ENCODE measurements at places on chromosomes 3 and 15.

- no peak for DNase-seq
Measured at GRCh38 chr3:156782319-156782718, 43.8 kb upstream of the LEKR1 start.

GRCh38 chr3:149280671-149281349 is 52.6 kb downstream of the TM4SF18 start:
- DNase-seq, result no peak

- DNase-seq, result no peak
Measured at GRCh38 chr3:17770682-17771081, 28.3 kb upstream of the TBC1D5 start.

DNA sequence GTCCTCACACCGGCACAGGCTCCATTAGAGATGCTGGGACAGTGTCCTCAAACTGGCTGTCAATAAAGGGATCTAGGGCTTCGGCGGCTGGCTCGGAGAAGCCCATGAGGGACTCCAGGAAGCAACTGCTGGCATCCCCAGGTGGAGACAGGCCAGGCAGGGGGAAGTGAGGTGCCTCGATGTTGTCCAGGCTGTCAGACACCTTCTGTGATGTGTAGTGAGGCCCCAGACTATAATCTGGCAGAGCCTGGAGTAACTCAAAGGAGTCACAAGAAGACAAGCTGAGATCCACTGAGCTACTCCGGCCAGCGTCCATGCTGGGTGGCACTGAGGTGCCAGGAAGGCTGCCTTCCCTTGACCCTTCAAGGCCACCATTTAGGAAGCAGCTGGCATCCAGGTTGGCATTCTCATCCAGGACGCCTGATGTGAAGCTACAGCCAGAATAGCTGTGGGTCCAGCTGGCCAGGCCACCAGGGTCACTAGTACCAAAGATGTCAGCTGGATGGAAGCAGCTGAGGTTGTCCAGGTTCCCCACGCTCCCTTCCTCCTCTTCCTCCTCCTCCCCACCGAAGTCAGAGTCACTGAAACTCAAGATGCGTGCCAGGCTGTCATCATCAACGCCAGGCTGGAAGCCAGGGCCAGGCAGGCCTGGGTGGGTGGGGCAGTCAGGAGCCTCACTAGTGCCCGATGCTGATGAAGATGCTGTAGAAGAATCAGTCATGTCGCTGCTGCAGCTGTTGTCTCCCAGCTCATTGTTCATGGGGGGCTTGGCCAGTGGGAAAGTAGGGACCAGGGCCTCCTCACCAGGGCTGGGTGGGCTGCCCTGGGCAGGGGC is 10.1 kb downstream of the CSRNP1 start:
- no peak for DNase-seq

DNA sequence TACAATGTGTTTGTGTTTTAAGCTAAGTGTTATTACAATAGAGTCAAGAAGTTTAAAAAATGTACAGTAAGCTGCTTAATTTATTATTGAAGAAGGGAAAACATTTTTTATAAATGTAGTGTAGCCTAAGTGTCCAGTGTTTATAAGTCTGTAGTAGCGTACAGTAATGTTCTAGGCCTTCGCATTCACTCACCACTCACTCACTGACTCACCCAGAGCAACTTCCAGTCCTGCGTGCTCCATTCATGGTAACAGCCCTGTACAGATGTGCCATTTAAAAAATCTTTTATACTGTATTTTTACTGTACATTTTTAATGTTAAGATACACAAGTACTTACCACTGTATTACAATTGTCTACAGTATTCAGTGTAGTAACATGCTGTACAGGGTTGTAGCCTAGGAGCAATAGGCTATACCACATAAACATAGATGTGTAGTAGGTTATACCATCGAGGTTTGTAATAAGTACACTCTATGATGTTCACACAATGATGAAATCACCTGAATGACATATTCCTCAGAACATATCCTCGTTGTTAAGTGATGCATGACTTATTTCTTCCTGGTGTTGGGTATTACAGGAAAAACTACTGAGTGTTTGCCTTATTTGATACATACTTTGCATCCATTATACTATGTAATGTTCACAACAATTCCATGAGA is 156.6 kb upstream of the NUDT16 start:
- no peak for DNase-seq

GRCh38 chr3:45978006-45978761 is 17.4 kb downstream of the FYCO1 start:
- peak; percentile 52 for DNase-seq

- no peak for DNase-seq
Measured at GRCh38 chr15:35958975-35959374, 413.0 kb upstream of the DPH6 start.

DNA sequence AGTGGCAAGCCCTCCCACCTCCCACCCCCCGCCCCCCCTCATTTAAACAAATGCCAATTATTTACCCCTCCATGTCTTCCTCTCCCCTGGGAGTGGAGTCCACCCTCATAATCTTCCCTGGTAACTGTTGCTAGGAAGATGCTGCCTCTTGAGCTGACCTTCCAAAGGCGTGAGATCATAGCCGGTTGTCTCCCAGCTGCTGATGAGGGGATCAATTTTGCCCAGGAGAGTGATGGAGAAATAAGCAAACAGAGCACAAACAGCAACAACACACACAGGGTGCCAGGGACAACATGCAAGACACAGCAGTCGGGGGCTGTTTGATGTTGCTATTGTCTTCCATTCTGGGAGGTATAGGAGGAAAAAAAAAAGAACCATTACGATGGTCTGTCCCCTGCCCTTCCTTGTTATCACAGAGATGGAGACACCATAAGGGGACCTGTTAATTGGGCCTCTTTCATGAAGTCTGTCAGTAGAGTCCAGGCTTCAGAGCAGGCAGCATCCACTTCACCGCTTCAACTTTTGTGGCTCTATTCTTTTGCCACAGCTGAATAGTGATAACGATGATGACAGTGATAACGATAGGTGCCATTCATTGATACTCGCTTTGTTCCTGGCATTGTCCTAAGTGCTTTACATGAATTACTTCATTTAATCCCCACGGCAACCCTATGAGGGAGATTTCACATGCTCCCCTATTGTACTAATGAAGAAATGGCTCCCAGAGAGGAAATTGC is 76.9 kb upstream of the RGMA start:
- DNase-seq, result no peak

DNA sequence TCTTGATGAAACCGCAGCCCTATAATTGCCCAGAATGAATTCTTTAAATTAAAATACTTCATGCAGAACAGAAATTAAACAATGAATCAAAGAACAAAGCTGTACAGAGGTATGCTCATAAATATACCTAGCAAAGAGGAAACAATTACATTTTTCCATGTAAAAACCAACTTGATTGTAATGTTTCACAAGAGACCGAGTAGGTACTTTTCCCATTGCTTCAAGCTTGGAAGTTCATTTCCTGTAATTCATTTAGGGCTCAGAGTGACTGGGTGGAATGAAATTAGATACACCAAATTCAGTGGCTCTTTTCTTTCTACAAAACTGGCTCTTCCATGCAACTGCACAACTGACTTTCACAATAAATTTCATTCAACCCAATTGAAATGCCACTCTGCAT is 51.4 kb downstream of the FHIT start:
- no peak for DNase-seq

DNA sequence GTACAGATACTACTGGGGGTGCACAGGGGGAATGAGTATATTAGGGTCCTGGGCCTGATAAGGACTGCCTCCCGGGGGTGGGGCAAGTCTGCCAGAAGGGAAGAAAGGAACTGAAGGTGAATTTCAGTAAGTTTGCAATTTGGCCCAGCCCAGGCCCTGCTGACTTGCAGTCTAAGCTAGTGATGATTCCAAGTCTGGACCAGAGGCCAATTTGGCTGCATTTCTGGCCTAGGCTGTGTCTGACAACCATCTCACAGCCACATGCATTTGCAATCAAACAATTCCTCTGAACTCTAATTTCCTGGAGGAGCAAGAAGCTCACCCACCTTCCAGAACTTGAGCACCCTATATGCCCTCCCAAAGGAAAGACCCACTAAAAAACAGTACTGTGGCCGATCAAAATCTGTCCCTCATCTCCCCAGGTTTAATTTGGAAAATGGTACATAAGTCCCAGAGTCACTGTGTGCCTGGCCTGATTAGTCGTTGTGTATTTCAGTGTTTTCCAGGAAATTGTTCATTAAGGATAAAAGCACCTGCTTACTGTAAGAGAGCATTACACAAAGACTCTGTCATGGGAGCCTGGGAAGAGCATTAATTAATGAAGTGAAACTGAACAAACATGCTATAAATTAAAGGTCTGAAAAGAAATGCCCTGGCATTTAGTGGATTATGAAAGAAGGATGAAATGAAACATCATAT is 114.5 kb downstream of the MEGF11 start:
- DNase-seq, result no peak

Measured in stimulated activated naive CD8-positive, alpha-beta T cell treated with anti-CD3 and anti-CD28 coated beads, Interleukin-15, Interleukin-2, amounts not matched to agents 100 U/mL and 50 U/mL, for 24 hours (primary cell).